ENCODE measurements at places on chromosomes 2 and 18.

GRCh38 chr2:24276349-24276899 lies 83.9 kb downstream of the ITSN2 start:
- DNase-seq = no peak

DNA sequence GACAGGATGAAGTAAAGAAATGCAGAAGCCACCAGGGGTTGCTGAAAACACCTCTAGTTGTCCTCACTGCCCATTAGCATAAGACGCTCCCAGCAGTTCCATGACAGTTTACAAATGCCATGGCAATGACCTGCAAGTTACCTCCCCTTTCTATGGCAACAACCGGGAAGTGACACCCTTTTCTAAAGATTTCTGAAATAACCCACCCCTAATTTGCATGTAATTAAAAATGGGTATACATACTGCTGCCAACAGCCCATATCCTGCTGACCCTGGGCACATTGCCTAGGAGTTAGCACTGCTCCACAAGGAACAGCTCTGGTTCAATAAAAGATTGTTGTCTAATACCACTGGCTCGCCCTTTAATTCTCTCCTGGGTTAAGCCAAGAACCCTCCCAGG lies 178.3 kb upstream of the LRATD1 start:
- DNase-seq = no peak

DNA sequence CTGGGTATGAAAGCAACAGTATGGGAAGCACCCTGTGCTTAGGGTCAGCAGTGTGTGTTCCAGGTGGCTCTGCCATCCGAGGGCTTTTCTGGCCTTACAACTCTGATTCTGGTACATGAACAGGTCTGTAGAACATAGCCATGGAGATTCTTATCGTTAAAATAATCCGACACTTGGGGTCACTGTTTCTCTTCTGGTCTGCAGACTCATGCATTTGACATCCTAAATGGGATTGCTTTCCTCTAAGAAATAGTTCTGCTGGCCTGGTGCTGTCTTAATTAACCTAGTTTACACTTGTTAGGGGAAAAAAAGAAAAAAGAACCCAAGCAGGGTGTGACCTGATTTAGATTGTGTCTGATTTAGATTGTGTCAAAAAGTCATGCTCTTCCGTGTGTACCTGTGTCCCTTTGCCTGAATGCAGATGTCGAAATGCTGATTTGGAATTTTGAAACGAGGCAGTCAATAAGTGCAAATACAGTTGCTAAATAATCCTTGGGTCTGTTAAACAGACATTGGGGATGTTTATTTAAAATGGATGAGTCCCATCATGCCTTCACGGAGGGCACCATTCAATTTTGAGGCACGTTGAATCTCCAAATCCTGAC lies 59.6 kb downstream of the TRPM8 start:
- DNase-seq = peak; percentile 75

DNA sequence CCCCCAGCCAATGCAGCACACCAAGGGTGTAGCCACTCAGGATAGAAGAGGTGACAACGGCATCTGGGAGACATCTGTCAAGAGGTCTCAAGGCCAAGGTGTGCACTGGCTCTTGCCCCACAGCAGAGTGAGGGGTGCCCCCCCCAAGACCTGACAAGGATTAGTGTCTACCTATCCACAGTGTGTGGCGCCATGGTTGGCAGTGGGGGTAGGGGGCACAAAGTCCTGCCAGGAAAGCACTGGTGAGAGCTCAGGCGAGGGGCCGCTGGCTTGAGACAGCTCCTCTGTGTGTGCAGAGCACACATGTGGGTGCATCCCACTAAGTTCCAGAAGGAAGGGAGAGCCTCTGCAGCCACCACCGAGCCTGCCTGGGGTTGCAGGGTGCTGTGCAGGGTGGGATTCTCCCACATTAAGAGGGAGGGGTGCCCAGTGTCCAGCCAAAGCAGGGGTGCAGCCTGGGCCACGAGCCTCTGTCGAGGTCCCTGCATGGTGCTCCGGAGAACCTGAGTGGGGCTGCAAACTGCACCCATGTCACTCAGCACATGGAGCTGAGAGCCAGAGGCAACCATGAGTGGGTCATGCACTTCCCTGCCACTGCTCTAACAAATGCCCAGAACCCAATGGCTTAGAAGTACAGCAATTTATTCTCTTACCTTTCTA lies 311.2 kb upstream of the HDAC4 start:
- DNase-seq = no peak

- DNase-seq = no peak
Observed at GRCh38 chr18:41391616-41392595, 563.1 kb upstream of the PIK3C3 start.

GRCh38 chr18:74228312-74228711 lies 63.5 kb downstream of the CYB5A start:
- DNase-seq = no peak

DNA sequence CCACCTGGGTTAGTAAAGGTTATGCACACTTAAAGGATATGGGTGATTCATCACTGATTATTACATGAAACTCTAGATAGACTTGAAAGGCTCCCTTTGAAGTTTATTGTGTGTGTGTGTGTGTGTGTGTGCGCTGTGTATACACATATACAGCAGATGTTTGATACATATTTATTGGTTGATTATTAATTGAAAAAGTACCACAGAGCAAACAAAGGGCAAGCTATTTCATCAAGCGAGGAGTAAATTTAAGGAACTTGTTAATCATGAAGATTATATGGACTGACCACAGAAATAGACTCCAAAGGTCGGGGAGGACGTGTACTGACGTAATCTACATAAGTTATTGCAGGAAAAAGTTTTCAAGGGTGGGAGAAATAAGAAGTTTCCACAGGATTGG lies 617.4 kb upstream of the POU3F3 start:
- no peak for DNase-seq

DNA sequence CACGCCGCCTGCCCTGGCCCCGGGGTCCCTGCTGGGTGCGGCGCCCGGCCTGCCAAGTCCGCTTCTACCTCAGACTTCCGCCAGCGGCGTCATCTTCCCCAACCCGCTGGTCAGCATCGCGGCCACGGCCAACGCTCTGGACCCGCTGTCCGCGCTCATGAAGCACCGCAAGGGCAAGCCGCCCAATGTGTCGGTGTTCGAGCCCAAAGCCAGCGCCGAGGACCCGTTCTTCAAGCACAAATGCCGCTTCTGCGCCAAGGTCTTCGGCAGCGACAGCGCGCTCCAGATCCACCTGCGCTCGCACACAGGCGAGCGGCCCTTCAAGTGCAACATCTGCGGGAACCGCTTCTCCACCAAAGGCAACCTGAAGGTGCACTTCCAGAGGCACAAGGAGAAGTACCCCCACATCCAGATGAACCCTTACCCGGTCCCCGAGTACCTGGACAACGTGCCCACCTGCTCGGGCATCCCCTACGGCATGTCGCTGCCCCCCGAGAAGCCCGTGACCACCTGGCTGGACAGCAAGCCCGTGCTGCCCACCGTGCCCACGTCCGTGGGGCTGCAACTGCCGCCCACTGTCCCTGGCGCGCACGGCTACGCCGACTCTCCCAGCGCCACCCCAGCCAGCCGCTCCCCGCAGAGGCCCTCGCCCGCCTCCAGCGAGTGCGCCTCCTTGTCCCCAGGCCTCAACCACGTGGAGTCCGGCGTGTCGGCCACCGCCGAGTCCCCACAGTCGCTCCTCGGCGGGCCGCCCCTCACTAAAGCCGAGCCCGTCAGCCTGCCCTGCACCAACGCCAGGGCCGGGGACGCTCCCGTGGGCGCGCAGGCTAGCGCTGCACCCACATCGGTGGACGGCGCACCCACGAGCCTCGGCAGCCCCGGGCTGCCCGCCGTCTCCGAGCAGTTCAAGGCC lies 13.7 kb downstream of the SALL3 start:
- no peak for DNase-seq

DNA sequence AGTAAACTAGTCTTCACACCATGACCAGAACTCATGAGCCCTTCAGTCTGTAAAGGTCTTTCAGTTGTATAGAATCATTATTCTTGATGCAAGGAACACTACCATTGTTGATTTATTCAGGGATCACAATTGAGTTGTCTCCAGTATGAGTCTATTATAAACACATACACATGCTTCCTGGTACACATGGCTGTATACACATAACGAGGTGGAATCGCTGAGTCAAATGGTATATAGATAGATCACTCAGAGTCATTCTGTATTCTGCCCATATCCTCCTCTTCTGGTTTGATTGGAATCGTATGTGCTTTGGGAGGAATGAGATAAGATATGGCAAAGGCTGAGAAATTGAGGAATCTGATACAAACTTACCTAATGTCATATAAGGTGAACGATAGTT lies 216.0 kb downstream of the UBE2E3 start:
- no peak for DNase-seq

DNA sequence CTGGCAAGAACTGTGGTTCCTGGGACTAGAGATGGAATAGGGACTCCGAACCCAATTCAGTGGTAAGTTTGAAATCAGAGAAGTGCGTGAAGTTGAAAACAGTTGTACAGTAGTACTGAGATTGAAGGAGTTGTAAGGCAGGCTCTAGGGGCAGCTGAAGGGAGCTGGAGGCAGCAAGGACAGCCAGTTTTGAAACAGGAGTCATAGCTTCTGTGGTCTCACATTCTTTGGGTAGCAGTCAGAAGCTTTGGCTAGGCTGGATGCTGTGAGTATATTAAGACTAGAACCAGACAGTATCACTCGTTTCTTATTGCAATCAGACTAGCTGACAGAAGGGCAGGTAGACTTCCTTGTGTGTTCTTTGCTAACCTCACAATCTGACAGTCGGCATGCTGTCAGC lies 64.5 kb upstream of the ADAM23 start:
- no peak for DNase-seq

DNA sequence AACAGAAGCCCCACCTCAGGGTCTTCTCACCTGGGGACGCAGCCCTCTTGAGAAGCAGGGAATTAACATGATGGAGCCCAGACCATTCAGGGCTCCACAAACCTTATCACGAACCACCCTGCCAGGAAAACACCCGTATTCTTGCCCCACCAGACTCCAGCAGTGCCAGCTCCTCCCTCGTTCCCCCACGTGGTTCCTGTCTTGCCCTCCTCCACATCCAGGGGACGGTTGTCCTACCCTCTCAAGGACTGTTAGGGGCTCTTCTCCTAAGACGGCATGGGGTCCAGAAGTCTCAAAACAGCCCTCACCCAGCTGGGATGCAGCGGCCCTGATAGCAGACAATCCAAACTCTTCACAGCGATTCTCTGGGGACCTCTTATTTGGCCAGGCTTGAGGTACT lies 372.2 kb upstream of the HS6ST1 start:
- no peak for DNase-seq

DNA sequence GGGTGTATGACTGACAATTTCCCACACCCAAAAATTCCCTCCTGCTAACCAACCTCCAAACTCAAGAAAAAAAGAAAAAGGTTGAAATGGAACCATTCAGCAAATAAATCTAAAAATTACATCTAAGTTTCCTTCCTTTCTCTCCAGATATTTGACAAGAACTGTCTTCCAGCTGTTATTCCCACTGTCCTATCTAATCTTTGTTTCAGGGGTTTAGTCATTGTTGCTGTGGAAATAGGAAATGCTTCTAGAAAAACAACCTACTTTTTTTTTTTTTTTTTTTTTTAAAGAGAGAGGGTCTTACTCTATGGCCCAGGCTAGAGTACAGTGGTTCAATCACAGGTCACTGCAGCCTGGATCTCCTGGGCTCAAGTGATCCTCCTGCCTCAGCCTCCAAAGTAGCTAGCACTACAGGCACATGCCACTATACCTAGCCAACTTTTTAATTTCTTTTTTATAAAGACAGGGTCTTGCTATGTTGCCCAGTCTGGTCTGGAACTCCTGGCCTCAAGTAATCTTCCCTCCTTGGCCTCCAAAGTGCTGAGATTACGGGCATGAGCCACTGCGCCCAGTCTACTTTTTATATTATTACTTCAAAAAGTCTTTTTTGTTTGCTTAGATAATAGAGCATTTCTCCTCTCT lies 88.1 kb downstream of the ITSN2 start:
- no peak for DNase-seq

DNA sequence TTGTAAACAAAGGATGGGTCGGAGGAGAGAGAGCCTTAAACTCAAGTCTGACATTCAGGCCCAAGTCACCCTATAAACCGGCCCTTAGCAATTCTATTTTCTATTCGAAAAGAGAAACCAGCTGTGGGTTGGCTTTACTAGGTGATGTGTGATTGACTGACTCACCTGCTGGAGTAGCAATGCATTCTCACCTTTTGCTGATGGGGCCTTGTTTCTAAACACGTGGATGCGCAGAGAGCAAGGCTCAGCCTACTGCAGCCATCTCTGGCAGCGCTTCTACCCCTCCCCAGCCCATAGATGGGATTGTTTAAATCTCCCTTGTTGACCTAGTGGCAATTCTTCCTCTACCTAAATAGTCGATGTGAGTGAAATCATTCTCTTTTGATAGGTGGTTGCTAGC lies 138.5 kb downstream of the MEIS1 start:
- no peak for DNase-seq

DNA sequence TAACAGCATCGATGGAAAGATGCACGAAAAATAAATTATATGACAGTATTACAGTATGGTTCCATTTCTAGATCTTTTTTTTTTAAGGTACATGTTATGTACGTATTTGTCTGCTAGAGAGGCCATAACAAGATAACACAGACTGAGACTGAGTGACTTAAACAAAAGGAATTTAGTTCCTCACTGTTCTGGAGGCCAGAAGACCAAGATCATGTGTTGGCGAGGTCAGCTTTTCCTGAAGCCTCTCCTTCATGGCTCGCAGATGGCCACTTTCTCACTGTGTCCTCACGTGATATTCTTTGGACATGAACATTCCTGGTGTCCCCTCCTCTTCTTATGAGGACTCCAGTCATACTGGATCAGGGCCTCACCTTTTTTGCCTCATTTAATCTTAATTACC lies 177.4 kb downstream of the CAPN13 start:
- DNase-seq = no peak

DNA sequence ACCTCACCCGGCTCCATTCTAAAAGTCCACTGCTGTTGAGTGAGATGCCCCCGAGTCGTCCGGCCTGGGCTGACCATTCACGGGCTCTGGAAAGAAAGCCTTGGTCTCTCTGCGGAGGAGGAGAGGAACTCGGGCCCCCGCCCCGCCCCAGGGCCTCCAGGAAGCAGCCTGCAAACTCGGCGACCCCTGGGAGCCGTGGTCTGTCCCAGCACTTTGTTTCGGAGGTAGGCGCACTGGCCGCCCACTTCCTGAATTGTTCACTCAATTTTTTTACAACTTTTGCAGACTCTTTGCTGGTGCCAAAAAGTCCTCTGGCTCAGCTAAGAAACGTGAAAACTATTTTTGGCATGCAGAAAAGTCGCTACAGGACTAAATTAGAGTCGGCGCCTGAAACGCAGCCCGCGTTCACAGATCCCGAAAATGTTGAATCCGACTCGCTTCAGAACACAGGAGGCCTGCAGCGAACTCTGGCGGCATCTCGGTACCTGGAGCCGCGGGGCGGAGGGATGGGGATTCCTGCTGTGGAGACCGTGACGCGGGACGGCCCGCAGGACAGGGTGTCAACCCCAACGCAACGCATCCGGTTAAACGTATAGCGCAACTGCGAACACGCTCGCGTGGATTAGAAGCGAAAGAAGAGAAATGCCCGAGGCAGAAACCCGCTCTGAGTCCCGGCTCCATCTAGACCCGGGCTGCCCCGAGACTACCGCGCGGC lies 1.5 kb downstream of the PXDN start:
- DNase-seq = peak; percentile 26

GRCh38 chr18:9665314-9665713 lies 42.8 kb upstream of the RAB31 start:
- DNase-seq = no peak

- DNase-seq = no peak
Observed at GRCh38 chr2:28602751-28603639, 107.1 kb downstream of the PLB1 start.

- DNase-seq = no peak
Observed at GRCh38 chr2:168804214-168804613, 1.8 kb downstream of the NOSTRIN start.

- DNase-seq = peak; percentile 84
Observed at GRCh38 chr2:37156857-37157714, at the start of gene EIF2AK2. Gene EIF2AK2 (minus strand): TSS chr2:37156980. CDS start chr2:37147806, 9,174 bp downstream.

GRCh38 chr2:47696478-47696831 lies 86.5 kb upstream of the MSH6 start:
- no peak for DNase-seq

All from CD4-positive, alpha-beta T cell treated with Interleukin-12 subunit alpha and Interleukin-12 subunit beta, for 1 hour (primary cell).